COR-L47 (cell line): ENCODE measurements at places on chromosomes 11 and 22.

- no peak for DNase-seq
These were observed 246.9 kb downstream of the CADM1 start for GRCh38 chr11:115257270-115257669.

- DNase-seq = no peak
These were observed 149.1 kb downstream of the DSCAML1 start for GRCh38 chr11:117647872-117648271.

DNA sequence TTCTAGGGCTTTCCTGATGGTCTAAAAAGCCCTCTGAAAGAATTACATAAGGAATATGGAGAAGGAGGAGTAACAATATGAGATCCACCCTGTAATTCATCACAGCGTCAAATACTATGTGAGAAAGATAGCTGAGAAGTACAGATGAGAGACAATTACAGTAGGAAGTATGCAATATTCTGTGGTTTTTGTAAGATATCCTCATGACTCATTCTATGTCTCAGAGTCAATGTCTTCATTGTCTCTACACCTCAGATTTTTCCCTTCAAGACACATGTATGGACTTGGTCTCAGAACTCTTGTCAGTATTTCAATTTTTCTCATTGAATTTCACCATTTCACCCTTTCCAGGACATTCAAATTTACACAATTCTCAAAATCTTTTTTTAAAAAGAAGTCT lies 343.3 kb upstream of the CTSC start:
- no peak for DNase-seq

DNA sequence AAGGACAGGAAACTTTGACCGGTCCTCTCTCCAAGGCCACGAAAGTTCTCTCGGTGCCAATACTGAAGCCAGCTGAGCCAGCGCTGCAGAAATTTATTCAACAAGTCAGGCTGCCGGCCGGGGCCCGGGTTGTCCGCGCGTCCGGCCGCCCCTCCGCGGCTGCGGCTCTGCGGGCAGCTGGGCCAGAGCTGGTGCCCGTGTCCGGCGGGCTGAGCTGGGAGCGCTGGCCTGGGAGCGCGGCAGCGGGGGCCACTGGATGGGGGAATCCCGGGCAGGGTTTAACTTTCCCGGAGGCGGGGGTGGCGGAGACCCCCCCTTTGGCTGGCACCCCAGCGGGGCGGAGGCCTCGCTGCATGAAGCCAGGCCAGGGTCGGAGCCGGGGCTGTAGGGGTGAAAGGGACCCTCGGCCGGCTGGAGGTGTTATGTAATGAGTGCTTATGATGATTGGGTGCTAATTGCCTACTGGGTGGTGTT lies 12.3 kb upstream of the CACNA1I start:
- DNase-seq = no peak

DNA sequence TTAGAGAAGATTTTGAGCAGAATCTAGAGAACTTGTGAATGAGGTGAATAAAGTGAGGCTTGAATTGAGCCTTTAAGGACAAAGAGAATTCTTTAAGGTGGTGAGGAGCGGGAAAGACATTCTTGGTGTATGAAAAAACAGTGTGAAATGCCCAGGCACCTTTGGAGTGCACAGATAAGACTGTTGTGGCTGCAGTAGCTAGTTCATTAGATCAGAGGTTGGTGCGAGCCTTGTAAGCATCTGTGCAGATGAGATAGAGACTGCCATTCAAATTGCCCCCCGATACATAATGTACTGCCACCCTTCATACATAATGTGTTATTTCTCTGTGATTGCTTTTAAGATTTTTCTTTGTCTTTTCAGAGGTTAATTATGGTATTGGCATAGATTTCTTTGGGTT lies 31.3 kb downstream of the ATXN10 start:
- DNase-seq = no peak
